ENCODE measurements at places on chromosomes 2 and 18. TPM values are rescaled to one million over a fixed set of nuclear protein-coding genes. Genes with fewer than 3 reads are reported as not detected.

DNA sequence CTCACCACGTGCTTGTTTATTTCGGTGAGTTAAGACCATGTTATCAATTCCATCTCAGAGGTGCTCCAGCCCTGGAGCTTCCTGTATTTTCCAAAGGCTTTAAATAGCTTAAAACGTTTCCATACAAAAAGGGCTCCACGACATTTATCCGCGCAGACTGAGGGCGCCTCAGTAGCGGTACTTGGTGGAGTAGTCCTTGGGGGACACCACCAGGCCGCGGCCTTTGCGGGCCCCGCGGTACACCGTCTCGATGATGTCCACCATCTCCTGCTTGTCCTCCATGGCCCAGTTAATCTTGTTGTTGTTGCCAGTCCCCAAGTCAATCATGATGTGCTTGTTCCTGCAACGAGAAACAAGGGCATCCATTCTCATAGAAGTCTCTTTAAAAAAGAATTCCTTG lies 9.1 kb downstream of the HSBP1L1 start:
- no peak for DNase-seq

- no peak for DNase-seq
Observed at GRCh38 chr2:170201275-170201674, 23.3 kb downstream of the MYO3B start.

DNA sequence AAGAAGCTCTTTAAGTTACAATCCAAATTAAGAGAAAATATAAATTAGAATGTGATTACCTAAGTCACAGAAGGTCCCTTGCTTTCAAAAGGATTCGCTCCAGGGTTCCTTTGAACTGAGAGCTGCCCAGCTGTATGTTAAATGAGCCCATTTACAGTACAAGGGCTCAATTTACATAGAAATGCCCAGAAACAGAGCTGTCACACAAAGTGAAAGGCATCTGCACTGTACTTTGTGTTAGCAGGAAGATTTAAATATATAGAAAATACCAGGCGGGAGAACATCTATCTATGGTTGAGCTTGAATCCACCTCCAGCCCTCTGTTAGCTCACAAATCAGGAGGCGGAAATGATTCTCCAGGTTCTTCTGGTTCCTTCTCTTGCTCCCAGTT lies 272.9 kb downstream of the PAX3 start:
- no peak for DNase-seq

DNA sequence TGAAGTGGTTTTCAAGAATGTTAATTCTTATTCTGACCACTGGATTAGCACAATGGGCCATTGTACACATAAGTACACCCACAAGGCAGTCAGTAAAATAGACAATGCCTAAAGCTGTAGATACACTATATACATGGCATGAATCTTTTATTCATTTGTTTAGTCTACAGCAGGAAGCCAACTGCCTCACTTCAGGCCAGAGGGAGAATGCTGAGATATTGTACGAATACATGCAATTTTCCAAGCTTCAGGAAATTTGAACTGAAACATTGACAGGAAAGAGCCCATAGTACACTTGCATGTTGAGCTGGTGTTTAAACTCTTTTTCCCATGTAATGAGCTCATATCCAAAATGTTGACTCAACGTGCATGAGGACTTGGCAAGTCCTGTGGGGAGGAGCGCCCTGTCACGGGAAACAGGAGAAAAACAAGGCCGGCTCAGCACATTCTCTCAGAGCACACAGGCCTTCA lies 111.6 kb upstream of the CYP1B1 start:
- DNase-seq = no peak

GRCh38 chr2:59858540-59858939 lies 694.9 kb downstream of the BCL11A start:
- DNase-seq = no peak

- DNase-seq = no peak
Observed at GRCh38 chr2:136244536-136244885, 126.6 kb upstream of the CXCR4 start.

DNA sequence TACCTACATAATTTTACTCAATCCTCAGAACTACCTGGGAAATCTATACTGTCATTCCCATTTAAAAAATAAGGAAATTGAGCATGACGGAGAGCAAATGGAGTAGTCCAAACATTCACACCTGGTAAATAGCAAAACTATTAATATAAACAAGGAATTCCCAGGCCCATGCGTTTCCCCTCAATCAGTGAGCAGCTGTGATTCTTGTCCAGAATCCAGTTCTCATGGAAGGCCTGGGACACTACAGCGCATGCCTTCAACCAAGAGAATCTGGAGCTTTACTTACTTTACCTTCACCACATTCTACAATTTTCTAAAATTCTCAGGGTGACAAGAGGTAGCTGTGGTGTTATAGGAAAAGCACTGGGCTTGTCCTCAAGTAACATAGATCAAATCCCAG lies 259.0 kb downstream of the LRATD1 start:
- no peak for DNase-seq

GRCh38 chr2:199973703-199974102 lies 18.3 kb downstream of the MAIP1 start:
- no peak for DNase-seq

GRCh38 chr2:136319651-136320050 lies 201.7 kb upstream of the CXCR4 start:
- no peak for DNase-seq

DNA sequence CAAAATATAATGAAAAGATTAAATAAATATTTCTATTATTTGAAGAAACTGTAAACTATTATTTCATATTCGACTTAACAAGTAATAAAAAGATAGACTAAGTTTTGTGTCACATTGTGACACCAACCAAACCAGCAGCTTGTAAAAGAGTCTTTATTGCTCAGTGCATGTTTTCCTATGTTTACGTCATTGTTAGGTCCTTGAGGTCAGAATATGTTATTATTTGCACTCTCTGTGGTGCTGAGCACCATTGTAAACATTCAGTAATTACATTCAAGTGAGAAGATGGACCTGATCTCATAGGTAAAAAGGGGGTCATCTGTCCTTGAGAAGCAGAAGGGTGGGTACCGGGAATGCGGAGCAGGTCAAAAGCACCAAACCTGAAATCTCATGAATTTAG lies 1999.1 kb upstream of the CELF4 start:
- DNase-seq = no peak

The FOXD4L1 gene
- total RNA-seq = not detected

GRCh38 chr2:236075802-236076201 lies 92.4 kb downstream of the GBX2 start:
- no peak for DNase-seq

DNA sequence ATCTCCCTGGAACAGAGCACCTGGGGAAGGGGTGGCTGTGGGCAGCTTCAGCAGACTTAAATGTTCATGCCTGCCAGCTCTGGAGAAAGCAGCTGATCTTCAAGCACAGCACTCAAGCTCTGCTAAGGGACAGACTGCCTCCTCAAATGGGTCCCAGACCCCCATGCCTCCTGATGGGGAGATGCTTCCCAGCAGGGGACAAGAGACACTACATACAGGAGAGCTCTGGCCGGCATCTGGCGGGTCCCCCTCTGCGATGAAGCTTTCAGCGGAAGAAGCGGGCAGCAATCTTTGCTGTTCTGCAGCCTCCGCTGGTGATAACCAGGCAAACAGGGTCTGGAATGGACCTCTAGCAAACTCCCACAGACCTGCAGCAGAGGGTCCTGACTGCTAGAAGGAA lies 294.8 kb downstream of the RND3 start:
- DNase-seq = no peak

- no peak for DNase-seq
Observed at GRCh38 chr2:20215183-20216040, 9.5 kb downstream of the SDC1 start.

DNA sequence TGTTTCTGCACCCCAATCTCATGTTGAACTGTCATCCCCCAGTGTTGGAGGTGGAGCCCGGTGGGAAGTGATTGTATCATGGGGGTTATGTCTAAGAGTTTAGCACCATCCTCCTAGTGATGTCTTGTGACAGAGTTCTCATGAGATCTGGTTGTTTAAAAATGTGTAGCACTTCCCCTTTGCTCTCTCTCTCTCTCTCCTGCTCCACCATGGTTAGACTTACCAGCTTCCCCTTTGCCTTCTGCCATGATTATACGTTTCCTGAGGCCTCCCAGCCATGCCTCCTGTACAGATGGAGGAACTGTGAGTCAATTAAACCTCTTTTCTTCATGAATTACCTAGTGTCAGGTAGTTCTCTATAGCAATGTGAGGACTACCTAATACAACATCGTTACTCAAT lies 396.9 kb upstream of the LRATD1 start:
- DNase-seq = no peak

- no peak for DNase-seq
Observed at GRCh38 chr2:192669505-192670091, 474.9 kb upstream of the TMEFF2 start.

GRCh38 chr2:55105456-55105855 lies 55.2 kb upstream of the RTN4 start:
- DNase-seq = no peak

DNA sequence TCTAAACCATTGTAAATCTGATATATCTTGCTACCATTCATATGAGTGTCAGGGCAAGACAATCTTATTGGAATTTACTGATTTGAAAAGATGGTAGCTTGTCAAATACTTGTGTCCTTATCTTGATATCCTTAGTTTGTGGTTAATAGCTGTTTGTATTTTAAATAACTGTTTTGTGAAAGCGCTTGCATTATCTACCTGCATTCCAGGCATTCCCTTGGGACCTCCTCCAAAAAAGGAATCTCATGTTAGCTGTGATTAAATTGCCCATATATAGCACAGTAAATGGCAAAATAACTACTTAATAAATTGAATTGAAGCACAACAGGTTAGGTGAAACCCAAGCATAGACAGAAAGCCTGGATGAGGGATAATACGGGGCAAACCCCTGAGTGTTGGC lies 13.9 kb downstream of the CNTNAP5 start:
- no peak for DNase-seq

- no peak for DNase-seq
Observed at GRCh38 chr18:524466-524865, 24.0 kb upstream of the COLEC12 start.

GRCh38 chr2:133717497-133717896 lies 149.2 kb upstream of the NCKAP5 start:
- DNase-seq = no peak

- no peak for DNase-seq
Observed at GRCh38 chr2:11773747-11774525, 27.5 kb downstream of the LPIN1 start.

The NEB gene
- total RNA-seq = 10.9 TPM

The CABYR gene
- 0.59 TPM for total RNA-seq

DNA sequence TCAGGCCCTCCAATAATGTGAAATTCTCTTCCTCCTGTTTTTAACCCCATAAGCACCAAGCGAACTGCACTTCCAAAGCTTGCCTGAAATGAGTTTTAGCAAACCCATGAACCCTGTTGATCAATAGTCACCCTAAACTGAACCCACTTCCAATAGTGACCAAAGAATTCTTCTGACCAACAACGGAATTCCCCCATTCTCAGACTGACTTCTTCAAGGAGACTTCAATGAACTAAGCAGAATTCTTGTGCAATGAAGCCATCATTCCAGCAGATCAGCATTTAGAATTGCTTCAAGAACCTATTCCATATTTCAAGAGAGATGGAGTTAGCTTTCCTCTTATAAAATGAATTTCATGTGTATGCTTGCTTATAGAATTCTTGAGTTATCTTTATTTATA lies 176.9 kb upstream of the FN1 start:
- no peak for DNase-seq

GRCh38 chr2:1686784-1687105 lies 57.6 kb downstream of the PXDN start:
- no peak for DNase-seq

- DNase-seq = no peak
Observed at GRCh38 chr2:130947967-130948366, 111.3 kb downstream of the ARHGEF4 start.

Measured in cardiac septum (tissue), 1 donor.